ENCODE measurements at places on chromosomes 6 and 20. TPM values are rescaled to one million over a fixed set of nuclear protein-coding genes. Genes with fewer than 3 reads are reported as not detected.

DNA sequence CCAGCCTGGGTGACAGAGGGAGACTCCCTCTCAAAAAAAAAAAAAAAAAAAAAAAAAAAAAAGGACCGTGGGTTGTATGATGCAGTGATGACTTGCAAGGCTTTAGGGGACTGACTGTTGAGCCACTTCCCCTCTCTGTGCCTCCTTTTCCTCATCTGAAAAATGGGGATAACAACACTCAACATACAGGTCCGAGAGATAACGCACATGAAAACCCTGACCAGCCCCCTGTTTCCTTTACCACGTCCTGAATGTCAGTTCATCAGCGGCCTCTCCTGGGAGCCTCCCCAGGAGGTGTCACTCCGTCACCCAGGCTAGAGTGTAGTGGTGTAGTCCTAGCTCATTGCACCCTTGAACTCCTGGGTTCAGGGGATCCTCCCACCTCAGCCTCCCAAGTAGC, 3.9 kb downstream of the SLA2 start:
- no peak for DNase-seq

GRCh38 chr6:42300701-42301100, 83.0 kb upstream of the MRPS10 start:
- no peak for DNase-seq

DNA sequence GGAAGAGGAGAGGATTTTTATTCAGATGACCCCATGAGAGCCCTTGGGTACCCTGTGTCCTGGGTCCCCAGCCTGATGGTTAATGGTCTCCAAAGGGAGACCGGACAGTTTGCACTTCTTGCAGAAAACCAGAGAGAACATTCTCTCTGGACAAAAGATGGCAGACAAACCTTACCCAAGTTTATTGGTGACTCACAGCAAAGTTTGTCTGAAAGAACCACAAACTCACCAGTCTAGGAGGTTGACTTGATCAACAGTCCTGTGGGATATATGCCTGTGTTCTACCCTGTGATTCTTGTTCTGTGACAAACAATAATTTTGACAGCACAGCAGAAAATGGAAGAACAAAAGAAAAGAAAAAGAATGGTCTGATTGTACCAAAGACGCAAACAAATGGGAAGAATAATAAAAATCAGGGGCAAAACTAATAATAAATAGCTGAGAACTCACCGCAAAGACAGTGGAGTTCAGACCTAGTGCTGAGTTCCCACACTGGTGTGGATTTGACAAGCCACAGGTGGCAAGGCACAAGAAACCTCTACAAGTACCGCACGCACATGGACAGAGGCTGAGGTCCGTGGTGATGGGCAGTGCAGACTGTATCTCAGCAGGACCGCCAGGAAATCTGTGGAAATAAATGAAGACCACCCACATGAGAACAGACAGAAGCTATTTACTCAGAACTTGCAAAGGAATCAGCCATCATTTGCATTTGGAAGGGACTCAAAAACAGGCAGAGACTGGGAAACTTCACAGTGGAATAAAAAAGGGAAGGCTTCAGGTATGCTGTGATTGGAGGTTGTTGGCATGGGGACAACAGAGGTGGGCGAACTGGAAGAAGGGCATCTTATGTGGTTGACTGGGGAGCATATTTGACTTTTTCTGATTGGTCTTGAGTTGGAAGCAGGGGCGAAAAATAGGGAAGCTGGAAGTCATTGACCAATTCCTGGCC, 246.3 kb upstream of the RNF24 start:
- DNase-seq, result no peak

- no peak for DNase-seq
Measured at GRCh38 chr6:161834426-161834825, 560.6 kb upstream of the AGPAT4 start.

- no peak for DNase-seq
Measured at GRCh38 chr20:19725814-19726525, 32.1 kb upstream of the RIN2 start.

- no peak for DNase-seq
Measured at GRCh38 chr20:46205349-46205748, 87.2 kb downstream of the CD40 start.

GRCh38 chr6:125533710-125534397, 215.6 kb upstream of the HEY2 start:
- DNase-seq, result no peak

GRCh38 chr6:154842833-154843232, 109.6 kb downstream of the SCAF8 start:
- DNase-seq, result no peak

- DNase-seq, result no peak
Measured at GRCh38 chr6:163667372-163668060, 253.0 kb downstream of the QKI start.

GRCh38 chr6:153003366-153003690, 819 bp upstream of the MTRF1L start:
- DNase-seq, result no peak

DNA sequence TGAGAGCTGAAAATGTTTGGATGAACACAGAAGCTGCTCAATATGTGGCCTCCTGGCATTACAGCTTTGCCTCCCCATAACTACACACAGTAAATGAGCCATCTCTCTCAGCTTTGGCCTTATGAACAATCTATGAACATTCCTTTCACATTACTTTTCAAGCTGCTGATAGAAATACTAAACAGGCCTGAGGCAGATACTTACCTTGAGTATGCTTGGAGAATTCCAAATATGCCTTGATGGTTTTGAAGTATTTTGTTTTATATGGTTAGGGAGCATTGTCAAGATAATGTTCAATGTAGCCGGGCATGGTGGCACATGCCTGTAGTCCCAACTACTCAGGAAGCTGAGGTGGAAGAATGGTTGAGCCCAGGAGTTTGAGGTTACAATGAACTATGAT, 104.5 kb downstream of the CD24 start:
- no peak for DNase-seq

DNA sequence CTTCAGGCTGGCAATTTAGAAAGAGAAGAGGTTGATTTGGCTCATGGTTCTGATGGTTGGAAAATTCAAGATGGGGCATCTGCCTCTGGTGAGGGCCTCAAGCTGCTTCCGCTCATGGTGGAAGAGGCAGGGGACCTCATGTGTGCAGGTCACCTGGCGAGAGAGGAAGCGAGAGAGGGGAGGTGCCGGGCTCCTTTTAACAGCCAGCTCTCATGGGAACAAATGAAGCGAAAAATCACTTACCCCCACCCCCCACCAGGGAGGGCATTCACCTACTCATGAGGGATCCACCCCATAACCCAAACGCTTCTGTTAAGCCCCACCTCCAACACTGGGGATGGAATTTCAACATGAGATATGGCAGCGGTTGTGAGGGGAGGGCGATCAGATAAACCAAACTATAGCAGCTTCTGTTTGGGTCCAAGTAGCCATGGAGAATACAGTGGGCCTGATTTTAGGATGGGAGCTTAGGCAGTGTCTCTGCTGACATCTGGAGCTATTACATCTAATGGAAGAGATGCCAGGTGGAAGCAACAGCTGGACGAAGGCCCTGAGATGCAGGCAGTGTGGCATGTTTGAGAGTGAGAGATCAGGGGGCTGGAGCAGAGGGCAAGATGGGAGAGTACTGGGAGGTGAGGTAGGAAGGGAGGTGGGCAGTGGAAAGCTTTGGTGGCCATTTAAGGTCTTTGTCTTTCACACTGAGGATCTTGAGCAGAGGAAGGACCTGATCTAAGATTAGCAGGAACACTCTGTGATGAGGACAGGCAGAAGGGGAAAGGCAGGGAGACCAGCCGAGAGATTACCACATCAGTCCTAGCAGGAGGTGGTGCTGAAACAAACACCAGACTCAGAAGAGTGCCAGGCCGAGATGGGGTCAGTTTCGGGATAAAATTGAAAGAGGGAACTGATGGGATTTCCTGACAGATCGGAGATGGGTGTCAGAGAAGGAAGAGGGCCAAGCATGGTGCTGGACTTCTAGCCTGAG, 161.8 kb downstream of the NFATC2 start:
- no peak for DNase-seq

GRCh38 chr6:40187535-40188144, 253.4 kb upstream of the MOCS1 start:
- DNase-seq, result no peak

DNA sequence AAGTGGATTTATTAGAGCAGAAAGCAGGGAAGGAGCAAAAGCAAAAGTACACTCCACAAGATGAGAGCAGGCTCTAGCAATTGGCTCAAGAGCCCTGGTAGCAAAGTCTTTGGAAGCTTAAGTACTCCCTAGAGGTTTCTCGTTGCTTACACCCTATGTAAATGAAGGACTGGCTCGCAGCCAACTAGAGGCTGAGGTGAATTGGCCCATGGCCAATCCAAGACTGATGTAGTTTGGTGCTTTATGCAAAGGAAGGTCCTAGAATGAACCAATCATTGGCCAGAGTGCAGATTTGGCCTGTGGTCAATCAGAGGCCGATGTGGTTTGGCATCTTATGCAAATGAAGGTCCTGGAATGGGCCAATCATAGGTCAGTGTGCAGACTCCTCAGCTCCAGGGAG, 191.3 kb upstream of the ARID1B start:
- DNase-seq, result no peak

GRCh38 chr6:68758559-68758958, 123.5 kb downstream of the ADGRB3 start:
- DNase-seq, result no peak

TINAG gene
- not detected for total RNA-seq

SMOC2 gene
- 167 TPM for total RNA-seq

PTGIS gene
- 12.9 TPM for total RNA-seq

PTCRA gene
- total RNA-seq, result not detected

DLK2 gene
- total RNA-seq, result 46.1 TPM

SEL1L2 gene
- not detected for total RNA-seq

SF3B5 gene
- total RNA-seq, result 198 TPM

Data from prostate gland (tissue), 2 donors.